SK-N-SH (cell line): ENCODE measurements at places on chromosomes 13 and 19. TPM values are rescaled to one million over a fixed set of nuclear protein-coding genes. Genes with fewer than 3 reads are reported as not detected.
A peak's percentile ranks its signal among the peaks of the same experiment; 100 is the strongest.

GRCh38 chr19:19502808-19503602, 12.3 kb downstream of the TSSK6 start:
- no peak overlapping the region for H3K4me3 ChIP-seq
- H3K27me3 ChIP-seq = no peaks in the 10 kb centered on the region
- no peak overlapping the region for H3K27ac ChIP-seq
- no peak for DNase-seq

GRCh38 chr13:79898996-79899395, 418.0 kb downstream of the NDFIP2 start:
- DNase-seq = no peak
- H3K27ac ChIP-seq = no peak overlapping the region
- no peak overlapping the region for H3K4me3 ChIP-seq
- no peaks in the 10 kb centered on the region for H3K36me3 ChIP-seq
- no peaks in the 10 kb centered on the region for H3K27me3 ChIP-seq

- H3K36me3 ChIP-seq = no peaks in the 10 kb centered on the region
- no peaks in the 10 kb centered on the region for H3K4me1 ChIP-seq
- H3K4me3 ChIP-seq = no peak overlapping the region
- no peak for DNase-seq
Observed at GRCh38 chr13:108929532-108930206, 300.3 kb downstream of the MYO16 start.

The HTR2A gene
- 0.33 and 0.37 TPM in 2 replicates for polyA plus RNA-seq

- no peaks in the 10 kb centered on the region for H3K36me3 ChIP-seq
- H3K27me3 ChIP-seq = no peaks in the 10 kb centered on the region
- H3K27ac ChIP-seq = no peak overlapping the region
- no peaks in the 10 kb centered on the region for H3K4me1 ChIP-seq
Observed at GRCh38 chr13:93368296-93368695, 141.7 kb downstream of the GPC6 start.

DNA sequence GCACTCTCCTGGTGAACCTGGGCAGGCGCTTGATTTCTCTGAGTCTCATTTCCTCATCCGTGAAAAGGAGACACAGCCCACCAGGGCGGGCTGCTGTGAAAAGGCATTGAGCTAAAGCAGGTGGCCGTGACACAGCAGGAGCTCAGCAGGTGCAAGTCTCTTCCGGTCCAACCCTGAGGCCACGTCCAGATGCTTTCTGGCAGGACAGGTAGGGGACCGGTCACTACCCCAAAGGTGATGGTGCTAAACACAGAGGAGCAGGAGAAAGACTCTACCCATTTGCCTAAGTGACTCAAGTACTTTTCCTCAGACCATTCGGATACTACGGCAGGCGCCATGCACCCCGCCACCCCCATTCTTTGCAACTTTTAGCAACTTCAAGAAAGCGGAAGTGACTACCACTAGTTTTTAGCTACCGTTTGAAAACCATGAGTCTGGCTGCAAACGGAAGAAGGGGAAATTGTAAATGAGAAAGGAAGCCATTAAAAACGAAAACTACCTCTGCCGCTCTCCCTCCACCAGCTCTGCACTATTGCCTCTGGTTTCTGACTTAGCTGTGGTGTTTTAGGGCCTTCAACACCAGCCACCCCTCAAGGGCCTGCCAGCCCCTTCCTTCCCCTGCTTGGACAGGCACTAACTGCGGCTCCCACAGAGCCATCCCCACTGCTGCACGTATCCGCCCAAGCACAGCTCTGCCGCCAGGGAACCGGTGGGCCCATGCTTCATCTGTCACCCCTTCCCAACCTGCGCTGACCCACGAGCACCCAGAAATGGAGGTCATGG, 4.8 kb downstream of the PPP6R1 start:
- no peak for DNase-seq
- 0 out of 2 replicates have a peak, but pooled peaks cover 10% of the 10 kb centered on the region for H3K4me1 ChIP-seq
- peaks cover 4% of the 10 kb centered on the region for H3K36me3 ChIP-seq
- no peak overlapping the region for H3K27ac ChIP-seq
- no peak overlapping the region for H3K4me3 ChIP-seq
- H3K27me3 ChIP-seq = no peaks in the 10 kb centered on the region

The CEACAM8 gene
- not detected in 2 replicates for polyA plus RNA-seq

- no peaks in the 10 kb centered on the region for H3K36me3 ChIP-seq
- no peak overlapping the region for H3K27ac ChIP-seq
- no peak overlapping the region for H3K4me3 ChIP-seq
- H3K4me1 ChIP-seq = peaks cover 5% of the 10 kb centered on the region; the same call in 1 of the 2 replicates
Observed at GRCh38 chr13:28611654-28612131, 47.2 kb upstream of the POMP start.

- no peak for DNase-seq
- H3K36me3 ChIP-seq = no peaks in the 10 kb centered on the region
- H3K4me1 ChIP-seq = no peaks in the 10 kb centered on the region
- no peaks in the 10 kb centered on the region for H3K27me3 ChIP-seq
- H3K27ac ChIP-seq = no peak overlapping the region
- H3K4me3 ChIP-seq = no peak overlapping the region
Observed at GRCh38 chr13:47110833-47111240, 214.0 kb upstream of the HTR2A start.

The MUC16 gene
- not detected in 2 replicates for polyA plus RNA-seq

- H3K27ac ChIP-seq = 0 out of 2 replicates have a peak overlapping the region, but pooled peaks have one; percentile 11
- H3K27me3 ChIP-seq = no peaks in the 10 kb centered on the region
- peaks cover 7% of the 10 kb centered on the region for H3K36me3 ChIP-seq
- H3K4me1 ChIP-seq = peaks cover 2% of the 10 kb centered on the region; the same call in 1 of the 2 replicates
- no peak overlapping the region for H3K4me3 ChIP-seq
- DNase-seq = peak; percentile 46
Observed at GRCh38 chr13:23871616-23872220, 17.5 kb downstream of the MIPEP start.

GRCh38 chr19:56567274-56568120, at the start of gene ZNF470:
ZNF470 (plus strand) TSS chr19:56567468; CDS start chr19:56570312, 2,844 bp downstream.
- peaks cover 25% of the 10 kb centered on the region for H3K36me3 ChIP-seq
- H3K27me3 ChIP-seq = no peaks in the 10 kb centered on the region
- DNase-seq = peak; percentile 95
- peaks cover 4% of the 10 kb centered on the region; the same call in 1 of the 2 replicates for H3K4me1 ChIP-seq
- H3K4me3 ChIP-seq = peak within 1 kb of the TSS; percentile 91

DNA sequence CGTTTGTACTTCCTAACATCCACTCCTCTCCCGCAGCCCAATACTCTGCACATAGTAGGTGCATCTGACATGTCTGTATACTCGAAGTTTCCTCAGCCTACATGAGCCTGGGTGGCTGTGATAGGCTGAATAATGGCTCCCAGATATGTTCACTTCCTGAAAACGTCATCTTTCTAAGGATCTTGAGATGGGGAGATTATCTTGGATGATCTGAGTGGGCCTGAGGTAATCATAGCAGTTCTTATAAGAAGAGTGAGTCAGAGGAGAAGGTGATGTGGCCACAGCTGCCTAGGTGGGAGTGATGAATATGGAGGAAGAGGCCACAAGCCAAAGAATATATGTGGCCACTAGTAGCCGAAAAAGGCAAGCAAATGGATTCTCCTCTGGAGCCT, 84.2 kb downstream of the AKAP11 start:
- H3K4me1 ChIP-seq = no peaks in the 10 kb centered on the region; the same call in 1 of the 2 replicates
- no peak overlapping the region for H3K4me3 ChIP-seq
- no peak overlapping the region for H3K27ac ChIP-seq
- DNase-seq = no peak

GRCh38 chr13:79481685-79482052, 714 bp downstream of the NDFIP2 start:
- peak overlapping the region; percentile 93 for H3K4me3 ChIP-seq
- DNase-seq = peak; percentile 9
- H3K36me3 ChIP-seq = no peaks in the 10 kb centered on the region
- no peaks in the 10 kb centered on the region for H3K27me3 ChIP-seq
- H3K27ac ChIP-seq = peak overlapping the region; percentile 63

GRCh38 chr19:44947041-44947581, 1.3 kb downstream of the APOC2 start:
- no peak for DNase-seq
- no peak overlapping the region for H3K4me3 ChIP-seq
- H3K27me3 ChIP-seq = no peaks in the 10 kb centered on the region
- H3K4me1 ChIP-seq = no peaks in the 10 kb centered on the region
- peaks cover 3% of the 10 kb centered on the region; the same call in 1 of the 2 replicates for H3K36me3 ChIP-seq

GRCh38 chr13:40790154-40790616, 774 bp downstream of the SLC25A15 start:
- DNase-seq = peak; percentile 16
- H3K27ac ChIP-seq = peak overlapping the region; percentile 85
- peaks cover 12% of the 10 kb centered on the region; the same call in 1 of the 2 replicates for H3K36me3 ChIP-seq
- H3K4me1 ChIP-seq = no peaks in the 10 kb centered on the region

DNA sequence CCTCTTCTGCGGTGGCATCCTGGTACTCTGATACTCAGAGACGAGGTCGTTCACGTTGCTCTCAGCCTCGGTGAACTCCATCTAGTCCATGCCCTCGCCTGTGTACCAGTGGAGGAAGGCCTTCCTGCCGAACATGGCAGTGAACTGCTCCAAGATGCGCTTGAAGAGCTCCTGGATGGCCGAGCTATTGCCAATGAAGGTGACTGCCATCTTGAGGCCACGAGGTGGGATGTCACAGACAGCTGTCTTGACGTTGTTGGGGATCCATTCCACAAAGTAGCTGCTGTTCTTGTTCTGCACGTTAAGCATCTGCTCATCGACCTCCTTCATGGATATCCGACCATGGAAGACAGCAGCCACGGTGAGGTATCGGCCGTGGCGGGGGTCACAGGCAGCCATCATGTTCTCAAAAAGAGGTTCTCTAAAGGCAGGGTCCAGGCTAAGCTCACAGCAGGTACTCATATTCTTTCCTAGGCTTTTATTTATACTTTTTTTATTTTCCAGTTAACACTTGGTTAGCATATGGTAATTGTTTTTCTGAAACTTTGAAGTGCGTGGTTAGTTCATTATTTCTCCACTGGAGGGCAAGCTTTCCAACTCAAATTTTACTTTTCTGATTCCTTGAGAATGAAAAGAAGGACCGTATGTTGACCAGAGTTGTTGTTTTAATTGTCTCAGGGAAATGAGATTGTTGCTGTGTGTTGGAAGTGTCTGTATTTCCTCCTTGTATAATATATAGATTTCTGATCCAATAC, 72.4 kb upstream of the RGCC start:
- DNase-seq = no peak
- no peaks in the 10 kb centered on the region for H3K36me3 ChIP-seq
- H3K27ac ChIP-seq = no peak overlapping the region
- H3K4me1 ChIP-seq = no peaks in the 10 kb centered on the region; the same call in 1 of the 2 replicates
- no peak overlapping the region for H3K4me3 ChIP-seq

DNA sequence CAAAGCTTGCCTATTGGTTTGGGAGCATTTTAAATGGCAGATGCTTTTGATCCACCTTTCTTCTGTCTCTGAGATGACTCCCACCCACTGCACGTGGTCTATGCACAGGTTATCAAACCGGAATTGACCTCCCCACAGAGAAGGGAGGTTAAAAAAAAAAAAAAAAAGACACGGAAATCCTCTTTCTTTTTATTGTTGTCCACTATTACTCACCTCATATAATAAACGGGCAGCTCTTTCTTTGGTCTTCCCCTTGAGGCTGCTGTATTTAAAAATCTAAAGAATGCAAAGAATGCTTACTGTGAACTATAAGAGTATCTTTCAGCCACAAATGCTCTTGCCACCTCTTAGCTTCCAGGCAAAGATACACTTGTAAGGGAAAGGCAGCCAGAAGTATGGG, 329.7 kb downstream of the NDFIP2 start:
- no peaks in the 10 kb centered on the region for H3K36me3 ChIP-seq
- peaks cover 2% of the 10 kb centered on the region for H3K4me1 ChIP-seq
- no peak overlapping the region; the same call in 1 of the 2 replicates for H3K27ac ChIP-seq
- no peak for DNase-seq

GRCh38 chr19:45514376-45515051, 7.2 kb downstream of the VASP start:
- no peak overlapping the region for H3K4me3 ChIP-seq
- H3K36me3 ChIP-seq = peaks cover 4% of the 10 kb centered on the region
- H3K27me3 ChIP-seq = no peaks in the 10 kb centered on the region
- H3K27ac ChIP-seq = no peak overlapping the region
- DNase-seq = no peak

- DNase-seq = no peak
- no peaks in the 10 kb centered on the region for H3K27me3 ChIP-seq
- H3K4me1 ChIP-seq = no peaks in the 10 kb centered on the region
- H3K4me3 ChIP-seq = no peak overlapping the region
- H3K27ac ChIP-seq = no peak overlapping the region
Observed at GRCh38 chr13:65468628-65469027, 1761.5 kb downstream of the PCDH9 start.

GRCh38 chr13:99659866-99660554, 158.7 kb downstream of the TM9SF2 start:
- H3K27me3 ChIP-seq = peaks cover 13% of the 10 kb centered on the region; the same call in 1 of the 2 replicates
- no peak for DNase-seq
- H3K4me1 ChIP-seq = peaks cover 6% of the 10 kb centered on the region
- no peak overlapping the region for H3K27ac ChIP-seq

GRCh38 chr13:46097015-46097414, 7.8 kb downstream of the CPB2 start:
- no peaks in the 10 kb centered on the region; the same call in 1 of the 2 replicates for H3K4me1 ChIP-seq
- no peak overlapping the region for H3K27ac ChIP-seq
- no peak for DNase-seq
- H3K27me3 ChIP-seq = no peaks in the 10 kb centered on the region; the same call in 1 of the 2 replicates
- H3K4me3 ChIP-seq = no peak overlapping the region

DNA sequence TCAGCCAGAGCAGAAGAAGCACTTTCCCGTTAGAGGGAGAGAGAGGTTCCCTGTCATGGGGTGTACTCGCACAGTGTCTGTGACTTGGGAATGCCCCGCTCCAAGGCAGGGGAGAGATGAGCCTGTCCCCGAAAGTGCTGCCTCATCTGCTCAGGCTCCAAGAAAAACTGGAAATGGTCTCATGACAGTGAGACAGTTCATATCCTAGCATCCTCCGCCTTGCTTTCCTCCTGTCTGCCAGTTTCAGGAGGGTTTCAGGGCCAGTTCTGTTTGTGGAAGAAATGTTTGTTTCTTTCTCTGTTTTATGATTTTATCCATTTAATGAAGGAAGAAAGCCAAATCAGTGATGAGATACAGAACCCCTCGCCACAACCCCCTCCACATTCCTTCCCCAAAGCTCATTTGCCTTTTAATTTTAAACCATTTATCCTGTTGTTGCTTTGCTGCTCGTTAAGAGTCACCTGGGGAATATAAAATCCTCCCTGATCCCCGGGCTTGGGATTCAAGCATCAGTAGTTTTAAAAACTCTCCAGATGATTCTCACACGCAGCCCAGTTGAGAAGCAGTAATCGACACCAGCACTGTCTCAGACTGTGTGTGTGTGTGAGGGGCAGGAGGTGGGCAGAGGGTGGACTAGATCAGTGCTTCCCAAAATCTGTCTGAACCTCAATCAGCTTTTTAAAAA, 144.6 kb upstream of the UBL3 start:
- no peaks in the 10 kb centered on the region for H3K36me3 ChIP-seq
- H3K4me3 ChIP-seq = no peak overlapping the region
- no peak for DNase-seq
- no peaks in the 10 kb centered on the region for H3K27me3 ChIP-seq

The C1QTNF9 gene
- polyA plus RNA-seq = not detected in 2 replicates

- no peak overlapping the region for H3K4me3 ChIP-seq
- H3K27me3 ChIP-seq = no peaks in the 10 kb centered on the region
- peaks cover 16% of the 10 kb centered on the region for H3K4me1 ChIP-seq
- no peak for DNase-seq
- H3K36me3 ChIP-seq = 0 out of 2 replicates have a peak, but pooled peaks cover 2% of the 10 kb centered on the region
Observed at GRCh38 chr13:101640788-101641400, 188.4 kb downstream of the ITGBL1 start.
